ENCODE measurements at places on chromosomes 6 and 20.
A peak's percentile ranks its signal among the peaks of the same experiment; 100 is the strongest.

DNA sequence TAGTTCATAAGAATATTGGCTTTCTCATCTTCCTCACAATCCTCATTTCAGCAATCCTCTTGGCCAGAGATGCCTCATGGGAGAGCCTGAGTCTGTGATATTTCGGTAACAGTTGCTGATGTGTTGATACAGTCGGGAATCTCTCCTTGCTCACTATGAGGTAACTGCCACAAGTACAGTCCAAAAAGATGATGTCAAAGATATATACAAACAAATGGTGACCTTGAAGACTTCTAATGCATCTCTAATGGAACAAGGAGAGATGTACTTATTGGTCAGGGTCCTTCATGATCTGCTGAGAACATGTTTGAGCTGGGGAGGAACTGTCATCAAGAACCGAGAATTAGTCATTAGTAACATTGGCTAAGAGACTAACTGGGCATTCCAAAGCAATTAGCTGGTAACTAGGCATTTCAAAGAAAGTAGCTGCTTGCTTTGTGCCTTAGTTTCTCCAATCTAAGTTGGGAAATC, 56.1 kb downstream of the FILIP1 start:
- no peak for DNase-seq

GRCh38 chr6:150289454-150290071, 79.2 kb upstream of the IYD start:
- no peak for DNase-seq

- DNase-seq: no peak
These were observed 136.8 kb upstream of the RPS6KA2 start for GRCh38 chr6:166763606-166764472.

- no peak for DNase-seq
These were observed 63.7 kb upstream of the COL21A1 start for GRCh38 chr6:56311061-56311460.

GRCh38 chr20:841568-842546, 8.3 kb downstream of the FAM110A start:
- no peak for DNase-seq

GRCh38 chr6:121608270-121608669, 172.8 kb downstream of the GJA1 start:
- DNase-seq: no peak

GRCh38 chr6:168726312-168726856, 285.4 kb downstream of the SMOC2 start:
- no peak for DNase-seq

DNA sequence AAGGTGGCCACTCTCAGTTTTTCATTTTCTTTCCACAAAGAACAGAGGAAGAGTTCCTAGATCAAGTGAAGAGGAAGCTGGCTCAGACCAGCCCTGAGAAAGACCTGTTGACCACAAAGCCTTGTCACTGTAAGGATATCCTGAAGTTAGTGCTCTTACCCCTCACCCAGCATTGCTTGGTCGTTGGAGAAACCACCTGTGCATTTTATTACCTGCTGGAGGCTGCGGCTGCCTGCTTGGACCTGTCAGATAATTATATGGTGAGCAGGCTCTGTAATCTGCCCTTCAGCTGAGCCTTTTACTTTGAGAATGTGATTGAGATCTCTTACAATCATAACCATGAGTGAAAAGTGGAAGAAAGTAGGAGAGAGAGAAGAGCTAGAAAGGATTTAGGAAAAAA, 21.9 kb downstream of the TREML1 start:
- DNase-seq: no peak

DNA sequence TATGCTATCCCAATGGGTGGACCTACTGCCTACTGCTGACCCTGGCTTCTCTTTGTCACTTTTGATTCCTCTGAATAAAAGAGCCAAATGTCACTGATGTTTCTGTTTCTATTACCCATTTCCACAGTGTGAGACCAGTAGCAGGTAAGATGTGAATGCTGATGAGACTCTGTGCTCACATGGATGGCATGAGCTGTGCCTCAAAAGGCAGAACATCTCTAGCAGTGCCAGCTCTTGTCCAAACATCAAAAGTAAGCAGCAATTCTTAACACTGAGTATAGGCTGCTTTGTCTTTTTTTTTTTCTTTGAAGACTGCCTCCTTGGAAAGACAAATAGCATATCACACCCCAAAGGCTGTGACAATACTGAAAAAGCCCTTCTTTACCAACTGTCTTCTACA, 459.2 kb upstream of the RUNX2 start:
- no peak for DNase-seq

DNA sequence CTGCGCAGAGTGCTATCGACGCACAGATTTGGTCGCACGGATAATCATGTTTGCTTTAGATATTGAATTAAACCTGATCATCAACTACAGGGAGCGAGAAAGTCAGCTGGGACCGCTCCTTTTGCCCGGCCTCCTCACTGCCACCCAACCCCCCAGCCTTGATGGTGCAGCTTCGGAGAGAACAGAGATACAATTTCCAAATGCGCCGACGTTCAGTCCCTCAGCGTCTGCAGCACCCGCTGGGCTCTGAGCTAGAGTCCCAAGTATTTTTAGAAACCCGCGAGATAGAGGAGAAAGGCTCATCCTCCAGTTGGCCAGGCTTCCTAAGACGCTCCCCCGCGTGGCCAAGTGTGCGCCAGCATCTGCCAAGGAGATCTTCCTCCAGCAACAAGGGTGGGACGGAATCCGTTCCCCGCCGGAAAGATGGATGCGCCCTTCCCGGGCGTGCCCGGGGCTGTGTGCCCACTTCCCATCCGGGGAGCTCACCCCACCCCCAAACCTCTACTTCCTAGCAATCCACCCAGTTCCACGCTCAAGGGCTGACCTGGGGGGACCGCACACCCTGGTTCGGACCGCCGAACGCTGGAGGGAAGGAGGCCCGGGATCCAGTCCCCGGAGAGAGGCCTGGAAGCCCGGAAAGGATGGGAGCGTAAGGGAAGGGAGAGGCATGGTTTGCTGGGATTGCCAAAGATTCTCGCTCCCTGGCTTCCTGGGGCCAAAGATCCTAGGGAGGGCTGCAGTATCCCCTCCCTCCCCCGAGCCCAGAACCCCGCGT, 4.1 kb downstream of the NKX2-2 start:
- no peak for DNase-seq

GRCh38 chr6:30147096-30147495, 11.2 kb downstream of the TRIM40 start:
- no peak for DNase-seq

DNA sequence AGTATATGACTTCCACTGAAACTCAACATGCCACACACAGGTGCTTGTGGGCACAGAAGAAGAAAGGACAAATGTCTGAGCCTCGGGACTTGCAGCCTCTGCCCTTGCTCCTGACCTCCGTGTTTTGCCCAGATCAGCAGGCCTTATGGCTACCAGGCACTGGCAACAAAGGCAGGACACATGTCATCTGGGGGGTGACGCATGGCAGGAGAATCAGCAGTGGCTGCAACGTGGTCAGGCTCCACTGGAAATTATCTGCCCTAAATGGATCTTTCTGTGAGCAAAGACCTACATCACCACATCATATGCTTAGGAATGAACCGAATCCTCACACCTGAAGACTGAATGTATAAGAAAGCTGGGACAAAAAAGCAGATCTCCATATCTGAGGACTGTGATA, 78.9 kb downstream of the ELOVL5 start:
- no peak for DNase-seq

DNA sequence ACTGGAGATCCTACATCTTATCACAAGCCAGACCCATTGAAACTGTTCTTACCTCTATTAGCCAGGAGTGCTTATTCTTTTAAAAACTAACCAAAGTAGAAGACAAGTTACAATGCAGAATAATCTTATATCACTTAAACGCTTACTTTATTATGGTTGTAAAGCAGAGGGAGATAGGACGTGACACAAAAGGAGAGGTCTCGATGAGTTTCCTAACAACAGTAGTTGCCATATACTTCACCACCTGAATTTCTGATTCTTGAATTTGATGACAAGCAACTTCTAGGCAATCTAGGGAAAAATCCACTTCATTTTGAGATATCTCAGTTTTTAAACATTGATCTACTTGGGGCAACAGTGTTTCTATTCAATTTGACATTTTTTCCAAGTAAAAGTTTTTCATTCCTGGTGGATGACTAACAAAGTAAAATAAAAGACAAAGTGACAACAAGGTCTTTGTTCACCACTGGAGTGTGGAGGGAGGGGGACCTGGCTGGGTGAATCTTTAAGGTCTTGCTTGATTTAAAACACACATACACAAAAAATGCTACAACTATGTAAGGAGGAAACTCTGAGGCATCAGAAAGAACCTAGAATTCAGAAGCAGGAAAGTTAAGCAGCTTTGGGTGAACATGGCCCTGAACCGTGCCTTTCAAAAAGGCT, 110.9 kb downstream of the SMLR1 start:
- no peak for DNase-seq

DNA sequence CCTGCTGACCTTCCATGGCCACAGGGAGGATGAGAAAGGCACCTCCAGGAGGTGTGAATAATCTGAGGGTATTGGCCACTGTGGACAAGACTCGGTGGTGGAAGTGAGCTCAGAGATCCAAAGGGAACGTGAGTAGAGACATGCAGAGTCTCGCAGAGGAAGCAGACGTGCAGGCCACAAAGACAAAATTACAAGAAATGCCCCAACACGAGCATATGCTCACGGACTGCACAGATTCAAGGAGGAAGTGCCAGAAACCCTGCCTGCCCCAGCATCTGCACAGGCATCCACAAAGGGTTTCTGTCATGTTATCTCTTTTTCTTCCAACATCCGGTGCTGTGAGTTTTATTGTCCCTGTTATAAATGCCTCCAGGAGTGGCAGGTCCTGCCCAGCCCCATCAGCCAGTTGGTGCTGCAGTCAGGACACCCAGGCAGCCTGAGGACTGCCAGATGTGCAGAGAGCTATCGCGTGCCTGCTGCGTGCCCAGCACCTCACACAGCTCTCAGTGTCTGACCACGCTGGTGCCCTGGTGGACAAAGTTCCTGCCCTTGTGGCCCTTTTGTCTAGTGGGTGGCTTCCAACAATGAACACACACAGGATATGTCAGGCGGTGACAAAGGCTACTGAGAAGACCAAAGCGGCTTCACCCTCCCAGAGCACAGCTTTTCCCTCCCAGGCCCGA, 34.0 kb upstream of the FANCE start:
- DNase-seq: peak; percentile 68

GRCh38 chr6:146027586-146028251, 1.1 kb upstream of the GRM1 start:
- no peak for DNase-seq

- no peak for DNase-seq
These were observed 391.5 kb downstream of the KHDRBS2 start for GRCh38 chr6:61894536-61894935.

GRCh38 chr20:13464702-13465101, 174.0 kb downstream of the TASP1 start:
- no peak for DNase-seq

DNA sequence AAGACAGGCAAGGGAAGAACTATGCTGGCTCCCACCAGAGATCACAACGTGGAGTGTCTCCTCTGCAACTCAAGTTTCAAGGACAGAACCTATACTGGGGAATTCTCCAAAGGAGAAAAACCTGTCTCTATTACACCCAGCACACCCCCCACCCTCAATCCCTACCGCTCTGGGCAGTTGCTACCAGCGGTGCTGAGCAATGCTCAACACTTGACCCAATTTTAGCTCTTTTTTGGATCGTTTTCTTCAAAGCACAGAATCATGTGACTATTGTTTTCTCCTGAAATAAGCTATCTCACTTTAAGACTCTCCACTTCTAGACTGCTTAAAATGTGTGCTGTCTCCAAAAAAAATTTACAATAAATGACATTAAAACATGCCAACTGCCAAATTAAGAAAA, 23.3 kb downstream of the MAP7 start:
- no peak for DNase-seq

DNA sequence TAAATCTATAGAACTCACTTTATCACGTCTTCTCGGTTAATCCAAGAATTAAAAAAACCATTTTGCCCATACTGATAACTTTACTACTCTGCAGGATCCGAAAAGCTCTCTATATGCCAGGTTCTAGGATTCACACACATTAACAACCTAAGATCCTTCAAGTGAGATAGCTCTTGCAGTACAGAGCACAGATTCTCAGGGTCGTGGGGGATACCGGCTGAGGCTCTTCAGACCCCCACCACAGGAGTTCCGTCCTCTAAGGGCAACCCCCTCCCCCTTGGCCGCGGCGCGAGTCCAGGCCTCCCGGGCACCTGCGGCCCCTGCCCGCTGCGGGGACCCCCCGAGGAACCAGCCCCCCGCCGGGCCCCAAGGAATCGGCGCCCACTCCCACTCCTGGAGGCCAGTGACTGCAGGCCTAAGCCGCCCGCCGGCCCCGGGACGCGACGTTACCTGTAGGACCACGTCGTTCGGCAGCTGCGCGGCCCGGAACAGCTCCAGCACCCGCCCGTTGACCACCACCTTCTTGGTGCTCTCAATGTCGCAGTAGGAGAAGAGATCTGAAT, 892 bp downstream of the REPS1 start:
- no peak for DNase-seq

- no peak for DNase-seq
These were observed 28.2 kb downstream of the NCOA3 start for GRCh38 chr20:47529840-47530239.

GRCh38 chr6:155089746-155090145, 94.6 kb downstream of the TIAM2 start:
- DNase-seq: no peak

DNA sequence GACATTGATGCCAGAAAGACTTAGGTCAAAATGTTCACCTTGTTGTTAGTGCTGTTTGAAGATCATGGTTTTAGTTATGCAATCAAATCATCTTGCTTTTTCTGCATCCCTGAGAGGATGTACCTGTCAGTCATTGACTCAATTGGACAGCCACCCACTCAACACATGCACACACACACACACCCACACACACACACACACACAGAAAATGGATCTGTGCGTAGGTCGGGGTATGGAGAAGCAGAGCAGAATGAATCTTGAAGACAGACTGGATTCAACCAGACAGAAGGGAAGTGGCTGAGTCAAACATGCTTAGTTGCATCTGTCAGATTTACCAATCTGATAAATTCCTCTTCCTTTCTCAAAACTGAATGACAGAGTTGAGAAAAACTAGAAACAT, 19.1 kb upstream of the ZSCAN23 start:
- no peak for DNase-seq

DNA sequence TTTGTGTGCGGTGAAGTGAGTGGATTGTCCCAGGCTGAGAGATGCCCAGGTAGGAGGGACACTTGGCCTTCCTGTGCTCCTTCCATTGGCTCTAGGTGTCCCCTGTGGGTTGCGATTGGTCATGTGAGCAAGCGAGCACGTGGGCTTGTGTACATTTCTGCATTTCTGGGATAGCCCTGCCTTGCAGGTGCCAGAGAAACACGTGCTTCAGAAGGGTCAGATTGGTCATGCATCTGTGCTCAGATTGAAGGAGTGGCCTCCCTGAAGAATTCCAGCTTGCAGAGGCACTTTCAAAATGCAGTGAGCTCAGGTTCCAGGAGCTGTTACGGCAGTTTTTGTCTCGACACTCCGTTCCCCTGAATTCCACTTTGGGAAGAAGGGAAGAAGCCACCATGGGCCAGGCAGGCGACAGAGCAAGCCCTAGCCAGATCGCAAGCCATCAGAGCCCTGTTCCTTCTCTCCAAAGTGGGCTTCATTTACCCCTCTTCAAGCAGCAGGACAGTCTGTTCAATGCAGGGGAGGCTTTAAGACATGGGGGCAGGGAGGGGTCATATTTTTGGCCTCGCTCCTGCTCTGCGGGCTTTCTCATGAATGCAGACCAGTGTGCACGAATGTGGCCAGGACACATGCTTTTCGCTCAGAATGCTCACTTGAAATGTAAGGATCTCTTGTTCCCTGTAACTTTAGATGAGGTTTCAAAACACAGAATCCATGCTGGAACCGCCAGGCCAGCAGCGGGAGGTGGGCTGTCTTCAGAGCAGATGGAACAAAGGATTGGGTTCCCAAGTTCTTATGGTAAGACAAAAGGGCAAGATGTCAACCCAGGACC, 78.6 kb upstream of the AKAP12 start:
- no peak for DNase-seq

- no peak for DNase-seq
These were observed 285.3 kb downstream of the CDC5L start for GRCh38 chr6:44672841-44673240.
